ENCODE measurements at places on chromosomes 4 and X.
A peak's percentile ranks its signal among the peaks of the same experiment; 100 is the strongest.

GRCh38 chr4:38482696-38483095, 181.3 kb upstream of the KLF3 start:
- DNase-seq: no peak

- no peak for DNase-seq
These were observed 26.6 kb downstream of the GABRB1 start for GRCh38 chr4:47057991-47058390.

- DNase-seq: no peak
These were observed 112.3 kb upstream of the RAP2C start for GRCh38 chrX:132331532-132331931.

GRCh38 chr4:105460306-105460705, 13.6 kb downstream of the PPA2 start:
- DNase-seq: no peak

DNA sequence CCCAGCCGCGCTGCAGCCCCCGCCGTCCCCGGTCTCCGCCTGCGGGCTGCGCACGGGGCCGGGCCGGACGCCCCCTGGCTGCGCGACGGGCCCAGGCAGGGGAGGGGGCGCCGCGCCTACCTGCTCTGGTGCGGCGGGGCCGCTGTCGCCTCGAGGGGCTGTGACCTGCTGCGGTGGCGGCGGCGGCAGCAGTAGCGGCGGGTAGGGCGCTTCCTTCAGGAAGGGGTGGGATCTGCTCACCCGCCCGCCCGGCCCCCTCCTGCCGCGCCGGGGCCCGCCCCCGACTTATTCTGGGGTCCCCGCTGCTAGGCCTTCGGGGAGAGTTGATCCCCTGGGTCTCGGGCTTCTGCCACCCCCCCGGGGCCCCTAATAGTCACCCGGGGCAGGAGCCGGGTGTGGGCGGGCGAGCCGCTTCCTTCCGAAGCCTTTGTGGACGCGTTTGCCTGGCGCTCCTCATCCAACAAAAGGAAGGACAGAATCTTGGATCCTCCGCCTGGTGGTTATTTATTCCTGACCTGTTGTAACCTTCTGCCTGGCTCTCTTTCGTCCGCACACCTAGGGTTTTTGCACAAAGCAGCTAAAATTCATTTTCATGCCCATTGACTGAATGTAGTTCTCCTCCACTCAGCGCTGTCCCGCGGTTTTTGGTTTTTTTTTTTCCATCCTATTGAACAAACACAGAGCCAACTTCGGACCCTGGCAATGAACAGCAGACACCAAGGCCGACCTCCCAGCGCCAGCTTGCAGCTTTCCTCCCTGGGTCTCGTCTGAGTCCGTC, at the start of gene TMEM150C:
Gene TMEM150C (minus strand): TSS at position 203 of the 778 bp plus-strand sequence. CDS start 57,331 bp downstream, outside the sequence.
- peak; percentile 78 for DNase-seq

Data from cardiac muscle cell (in vitro differentiated cells and primary cell).